ENCODE measurements at places on chromosomes 12 and 14. TPM values are rescaled to one million over a fixed set of nuclear protein-coding genes. Genes with fewer than 3 reads are reported as not detected.

- no peak for DNase-seq
Observed at GRCh38 chr12:56878010-56878339, 56.2 kb downstream of the SDR9C7 start.

TFCP2 gene
- total RNA-seq: 4.7 TPM

TSPAN9 gene
- 15.8 TPM for total RNA-seq

GRCh38 chr14:64536488-64537245 is 3.9 kb upstream of the HSPA2 start:
- peak; percentile 54 for DNase-seq

GRCh38 chr12:6264402-6265037 is 46.0 kb upstream of the PLEKHG6 start:
- no peak for DNase-seq

GRCh38 chr14:88194531-88194930 is 128.5 kb downstream of the KCNK10 start:
- DNase-seq: no peak

GRCh38 chr12:47155457-47156166 is 75.9 kb upstream of the AMIGO2 start:
- peak; percentile 31 for DNase-seq

SAMD15 gene
- 2.1 TPM for total RNA-seq

C14orf180 gene
- total RNA-seq: not detected

DNA sequence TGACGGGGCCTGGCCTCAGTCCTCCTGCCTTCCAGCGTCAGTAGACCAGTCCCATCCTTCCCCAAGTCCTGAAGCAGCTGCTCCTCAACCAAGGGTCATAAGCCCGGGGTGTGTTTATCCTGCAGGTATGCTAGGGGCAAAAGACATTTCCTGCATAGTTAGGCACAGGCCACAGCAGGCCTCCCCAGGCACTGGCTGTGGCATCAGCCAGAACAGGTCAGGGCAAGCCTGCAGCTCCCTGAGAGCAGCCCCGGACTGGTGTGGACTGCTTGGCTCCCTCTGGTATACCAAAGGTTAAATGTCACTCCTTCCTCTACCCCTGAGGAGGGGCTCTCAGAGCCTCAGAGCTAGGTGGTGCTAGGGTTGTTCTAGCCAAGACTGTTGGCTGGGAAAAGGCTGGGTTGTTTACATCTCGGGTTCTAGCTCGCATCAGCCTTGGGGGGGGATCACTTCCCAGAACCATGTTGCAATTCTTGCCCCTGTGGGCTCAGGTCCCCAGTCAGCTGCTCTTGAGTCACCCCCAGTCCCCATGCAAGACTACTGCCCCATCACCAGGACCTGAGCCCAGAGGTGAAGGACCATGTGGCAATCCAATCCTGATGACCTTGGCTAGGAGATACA is 2.9 kb downstream of the MMP14 start:
- no peak for DNase-seq

PITPNM2 gene
- 2.0 TPM for total RNA-seq

DNA sequence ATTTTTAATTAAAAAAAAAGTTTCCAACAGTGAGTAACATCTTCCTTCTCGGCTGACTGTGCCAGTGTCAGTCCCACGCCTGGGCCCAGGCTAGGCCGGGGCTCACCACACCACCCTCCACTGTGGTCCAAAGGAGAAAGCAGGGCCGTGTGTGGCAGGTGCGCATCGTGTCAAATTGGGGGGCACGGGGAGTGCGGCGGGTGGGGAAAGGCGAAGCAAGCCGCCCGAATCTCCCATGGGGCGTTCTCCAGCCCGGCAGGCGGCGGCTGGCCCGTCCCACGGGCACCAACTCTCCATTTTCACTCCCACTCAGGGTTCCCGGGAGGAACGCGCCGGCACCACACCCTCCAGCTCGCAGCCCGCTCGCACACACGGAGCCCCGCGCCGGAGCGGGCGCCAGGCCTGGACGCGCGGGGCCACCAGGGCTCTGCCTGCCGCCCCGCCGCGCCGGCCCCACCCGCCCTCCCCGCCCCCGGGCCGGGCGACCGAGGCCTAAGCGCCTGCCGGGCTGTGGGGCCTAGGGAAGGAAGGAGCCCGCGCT is 604 bp downstream of the EEA1 start:
- no peak for DNase-seq

KRT6C gene
- not detected for total RNA-seq

DNA sequence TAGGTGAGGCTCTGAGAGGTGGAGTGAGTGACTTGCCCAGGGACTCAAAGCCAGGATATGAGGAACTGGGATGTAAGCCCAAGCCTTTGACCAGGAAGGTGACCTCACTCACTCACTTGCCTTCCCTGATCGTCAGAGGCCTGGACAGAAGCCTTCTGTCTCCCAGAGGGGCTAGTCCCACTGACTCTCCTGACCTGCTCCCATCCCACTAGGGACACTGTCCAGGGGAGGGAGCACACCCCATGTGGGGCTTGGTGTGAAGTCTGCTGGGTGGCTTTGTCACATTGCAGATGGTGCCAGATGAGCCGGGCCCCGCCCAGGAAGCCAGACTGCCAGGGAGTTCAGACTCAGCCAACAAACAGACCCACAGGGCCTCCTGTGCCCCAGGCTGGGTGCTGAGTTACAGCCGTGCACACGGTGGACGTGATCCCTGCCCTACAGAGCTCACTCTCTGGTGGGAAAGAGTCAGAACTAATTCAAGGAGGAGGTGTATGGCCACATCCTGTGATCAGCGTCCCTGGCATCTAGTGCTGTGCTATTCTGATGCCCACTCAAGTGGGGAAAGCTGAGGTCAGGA is 28.3 kb downstream of the MMAB start:
- peak; percentile 57 for DNase-seq

DNA sequence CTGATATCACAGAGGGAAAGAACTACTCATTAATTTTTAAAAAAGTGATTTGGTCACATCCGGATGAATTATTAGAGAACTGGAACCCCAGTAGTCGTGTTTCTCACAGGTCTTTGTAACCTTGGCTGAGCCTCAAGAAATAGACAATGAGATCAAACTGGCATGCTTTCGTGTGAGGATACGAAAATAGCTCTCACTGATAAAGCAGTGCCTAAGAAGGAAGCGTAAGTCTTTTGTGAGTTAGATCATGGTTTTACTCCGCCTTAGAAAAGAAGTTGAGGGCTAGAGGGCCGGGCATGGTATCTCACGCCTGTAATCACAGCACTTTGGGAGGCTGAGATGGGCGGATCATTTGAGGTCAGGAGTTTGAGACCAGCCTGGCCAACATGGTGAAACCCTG is 33.8 kb upstream of the GALNT16 start:
- no peak for DNase-seq

EFS gene
- not detected for total RNA-seq

- DNase-seq: no peak
Observed at GRCh38 chr12:12997734-12998133, 2.3 kb downstream of the HEBP1 start.

DNA sequence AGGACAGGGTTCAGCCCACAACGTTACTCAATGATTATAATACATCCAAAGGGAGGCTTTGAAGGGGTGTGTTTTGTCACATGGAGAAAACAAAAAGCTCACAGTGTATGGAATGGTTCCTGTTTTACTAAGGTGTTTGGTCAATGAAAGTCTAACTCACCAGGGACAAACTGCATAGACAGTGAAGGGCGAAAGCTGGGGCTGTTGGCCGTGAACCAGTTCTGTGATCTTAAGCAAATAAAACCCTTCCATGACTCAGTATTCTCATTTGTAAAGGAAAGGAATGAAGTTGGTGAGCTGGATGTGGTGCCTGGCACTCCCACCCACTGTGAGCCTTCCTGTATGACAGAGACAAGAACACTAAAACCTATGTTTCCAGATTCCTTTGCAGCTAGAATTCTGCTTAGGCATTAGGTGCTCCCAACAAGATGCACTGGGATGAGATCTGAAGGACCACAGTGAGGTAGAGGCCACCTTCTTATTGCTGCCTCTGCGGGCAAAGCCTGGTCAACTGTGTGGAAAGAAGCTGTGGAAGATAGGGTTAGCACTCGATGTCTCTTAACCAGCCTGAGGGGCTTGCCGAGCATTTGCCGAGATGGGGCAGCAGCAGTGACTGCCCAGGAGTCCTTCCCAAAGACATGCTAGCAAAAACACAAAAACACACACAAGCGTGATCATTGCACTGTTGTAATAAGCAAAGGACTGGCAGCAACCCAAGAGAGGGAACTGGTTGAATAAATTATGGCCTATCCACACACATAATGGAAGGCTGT is 48.5 kb downstream of the VCPKMT start:
- peak; percentile 39 for DNase-seq

DNA sequence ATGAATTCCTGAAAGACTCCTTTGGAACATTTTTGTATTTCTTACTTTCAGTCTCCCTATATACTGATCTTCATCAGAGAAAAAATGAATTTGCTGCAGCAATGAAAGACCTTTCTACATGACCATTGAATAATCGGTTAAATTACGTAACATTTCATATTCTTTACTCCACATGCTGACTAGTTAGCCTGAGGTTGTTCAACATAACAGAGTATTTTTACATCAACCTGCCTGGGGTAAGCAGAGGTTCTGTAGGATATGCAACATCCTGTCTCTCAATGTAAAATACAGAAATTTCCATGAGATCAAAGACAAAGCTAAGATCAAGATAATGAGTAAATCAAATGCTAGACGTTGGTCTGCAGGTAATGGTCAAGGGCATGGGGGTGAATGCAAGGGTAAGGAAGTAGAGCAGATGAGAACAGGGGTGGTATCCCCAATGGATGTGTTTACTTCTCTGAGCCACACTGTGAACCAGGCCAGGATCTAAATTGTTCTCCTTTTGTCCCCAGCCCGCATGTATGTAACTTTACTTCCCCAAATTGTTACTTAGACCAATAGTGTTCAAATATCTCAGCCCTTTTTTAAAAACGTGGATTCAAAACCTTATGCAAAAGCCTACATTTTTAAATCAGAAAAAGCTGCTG is 45.4 kb downstream of the DUSP6 start:
- DNase-seq: no peak

SPIC gene
- not detected for total RNA-seq

GPR68 gene
- total RNA-seq: 0.04 TPM

FZD10 gene
- total RNA-seq: 0.04 TPM

DNA sequence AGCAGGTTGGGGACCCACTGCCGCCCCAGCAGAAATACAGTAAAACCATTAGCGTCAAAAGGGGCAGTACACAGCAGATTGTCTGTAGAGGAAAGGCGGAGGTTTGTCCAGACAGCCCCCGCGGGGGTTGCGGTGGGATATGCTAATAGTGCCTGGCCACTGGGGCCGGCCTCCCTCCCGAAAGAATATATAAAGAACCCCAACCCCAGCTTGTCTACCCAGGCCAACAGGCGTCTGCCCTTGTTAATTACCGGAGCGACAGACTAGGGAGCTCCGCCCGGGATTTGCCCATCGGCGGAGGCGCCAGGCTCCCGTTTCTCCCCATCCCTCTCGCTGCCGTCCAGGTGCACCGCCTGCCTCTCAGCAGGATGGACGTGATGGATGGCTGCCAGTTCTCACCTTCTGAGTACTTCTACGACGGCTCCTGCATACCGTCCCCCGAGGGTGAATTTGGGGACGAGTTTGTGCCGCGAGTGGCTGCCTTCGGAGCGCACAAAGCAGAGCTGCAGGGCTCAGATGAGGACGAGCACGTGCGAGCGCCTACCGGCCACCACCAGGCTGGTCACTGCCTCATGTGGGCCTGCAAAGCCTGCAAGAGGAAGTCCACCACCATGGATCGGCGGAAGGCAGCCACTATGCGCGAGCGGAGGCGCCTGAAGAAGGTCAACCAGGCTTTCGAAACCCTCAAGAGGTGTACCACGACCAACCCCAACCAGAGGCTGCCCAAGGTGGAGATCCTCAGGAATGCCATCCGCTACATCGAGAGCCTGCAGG is at the start of gene MYF5:
Gene MYF5, plus strand, starts transcription at position 217 of the 774 bp plus-strand sequence. Its CDS starts 152 bp downstream, at position 369.
- no peak for DNase-seq

GRCh38 chr14:23009939-23010726 is at the start of gene C14orf93:
Gene C14orf93 (minus strand): TSS chr14:23010143. CDS start chr14:22999023, 11,120 bp downstream.
- DNase-seq: peak; percentile 53

RD3L gene
- not detected for total RNA-seq

DNA sequence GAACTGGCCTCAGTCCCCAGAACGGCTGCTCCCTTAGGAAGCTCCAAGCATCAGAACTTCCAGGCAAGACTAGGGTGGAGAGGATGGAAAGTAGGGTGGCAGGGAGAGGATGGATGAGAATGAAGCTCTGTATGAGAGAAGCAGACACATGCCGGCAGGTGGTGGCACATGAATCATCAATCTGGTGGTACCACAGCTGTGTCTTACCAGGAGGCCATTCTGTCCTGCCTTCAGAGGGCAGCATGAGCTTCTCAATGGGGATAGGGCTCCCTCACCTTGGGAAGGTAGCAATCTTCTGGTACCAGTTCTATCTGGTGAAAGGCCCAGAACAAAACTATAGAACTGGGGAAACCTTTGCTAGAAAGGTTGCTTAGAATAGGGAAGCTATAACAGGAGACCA is 55.4 kb upstream of the PYGL start:
- DNase-seq: no peak

DNA sequence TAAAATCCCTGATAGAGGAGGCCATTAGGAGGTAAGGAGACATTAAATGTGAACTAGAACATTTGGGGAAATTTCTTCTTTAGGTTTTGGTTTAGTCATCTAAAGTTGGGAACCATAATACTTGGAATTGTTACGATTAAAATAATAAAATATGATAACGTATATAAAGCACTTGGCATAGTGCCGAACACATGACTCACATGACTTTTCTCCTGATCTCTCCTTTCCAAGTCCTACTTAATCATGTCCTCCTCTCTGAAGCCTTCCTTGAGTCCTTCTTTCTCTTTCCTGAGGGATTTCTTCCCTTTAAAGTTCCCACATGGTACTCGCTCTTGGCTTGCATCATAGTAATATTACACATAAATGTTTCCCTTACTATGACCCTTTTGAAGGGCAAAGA is 20.0 kb downstream of the BEST3 start:
- DNase-seq: no peak

VPS29 gene
- total RNA-seq: 92.9 TPM

DIO3 gene
- not detected for total RNA-seq

DNA sequence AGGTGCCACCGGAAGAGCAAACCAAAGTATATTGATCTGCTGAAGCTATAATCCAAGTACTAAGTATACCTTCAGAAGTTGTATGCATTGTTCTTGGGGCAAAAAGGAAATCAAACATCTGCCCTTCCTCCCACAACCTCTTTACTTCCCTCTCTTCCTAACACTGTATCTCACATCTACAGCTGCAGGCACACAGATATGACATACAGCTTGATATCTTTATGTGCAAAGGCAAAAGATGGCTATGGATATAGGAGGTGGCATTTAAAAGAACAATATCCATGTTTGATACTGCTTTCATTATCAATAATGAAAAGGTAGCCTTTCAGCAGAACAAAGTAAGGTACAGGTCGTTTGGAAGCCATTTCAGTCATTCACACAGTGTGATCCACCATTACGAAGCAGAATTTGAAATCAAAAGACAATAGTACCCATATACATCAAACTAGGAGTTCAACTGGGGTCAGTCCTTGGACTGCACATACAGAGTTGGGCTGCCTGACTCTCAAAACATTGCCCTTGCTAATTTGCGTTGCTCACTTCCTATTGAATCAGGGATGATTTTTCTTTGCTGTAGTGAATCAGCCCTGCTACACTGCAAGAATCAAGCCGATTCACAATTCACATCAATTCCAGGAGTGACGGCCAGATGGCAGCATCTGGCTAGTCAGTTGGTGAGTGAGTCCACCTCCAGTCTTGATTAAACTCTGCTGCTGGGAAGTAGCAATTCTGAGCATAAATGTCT is 8.9 kb downstream of the ANG start:
- peak; percentile 64 for DNase-seq

Data from H4 (cell line).